Activated naive CD8-positive, alpha-beta T cell treated with anti-CD3 and anti-CD28 coated beads, Interleukin-2, amount 50 U/mL, for 16 hours (primary cell): ENCODE measurements at places on chromosomes 11 and 22.
A peak's percentile ranks its signal among the peaks of the same experiment; 100 is the strongest.

GRCh38 chr11:108593923-108594434 lies 411 bp upstream of the EXPH5 start:
- no peak for DNase-seq

DNA sequence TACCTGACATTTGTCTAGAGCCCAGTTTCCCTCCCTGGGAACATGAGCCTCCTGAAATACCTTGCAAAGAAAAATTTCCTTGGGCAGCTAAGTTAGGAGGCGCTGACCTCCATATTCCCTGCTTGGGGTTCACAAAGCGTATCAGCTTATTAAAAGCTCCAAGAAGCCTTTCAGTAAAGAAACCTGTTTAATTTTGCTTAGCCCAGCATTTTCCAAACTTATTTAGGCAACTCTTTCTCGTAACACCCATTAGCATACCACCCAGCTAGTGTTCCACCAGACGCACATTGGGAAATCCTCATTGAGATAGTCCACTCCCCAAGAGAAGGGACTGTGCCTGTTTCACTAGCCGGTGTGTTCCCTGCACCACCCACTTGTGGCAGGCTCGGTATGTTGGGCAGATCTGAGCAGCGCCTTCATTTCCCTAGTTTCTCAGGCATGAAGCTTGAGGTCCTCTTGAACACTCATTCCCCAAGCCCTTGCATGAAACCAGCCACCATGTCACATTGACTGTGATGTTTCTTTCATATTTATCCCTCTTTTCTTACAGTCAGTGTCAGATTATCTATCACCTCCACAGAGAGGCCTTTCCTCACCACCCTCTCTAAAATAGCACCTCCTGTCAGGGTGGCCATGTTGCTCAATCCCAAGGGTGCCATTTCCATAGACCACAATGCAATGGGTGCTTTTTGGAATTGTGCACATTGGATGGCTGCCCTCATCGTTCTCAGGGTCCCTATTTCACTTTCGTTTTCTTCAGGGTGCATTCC lies 12.5 kb upstream of the ELF5 start:
- DNase-seq: no peak

GRCh38 chr11:61874377-61874809 lies 17.0 kb downstream of the FADS3 start:
- DNase-seq: no peak

GRCh38 chr11:31824879-31825837 lies 14.0 kb upstream of the PAX6 start:
- no peak for DNase-seq

GRCh38 chr11:95835768-95836488 lies 45.6 kb downstream of the CEP57 start:
- no peak for DNase-seq

DNA sequence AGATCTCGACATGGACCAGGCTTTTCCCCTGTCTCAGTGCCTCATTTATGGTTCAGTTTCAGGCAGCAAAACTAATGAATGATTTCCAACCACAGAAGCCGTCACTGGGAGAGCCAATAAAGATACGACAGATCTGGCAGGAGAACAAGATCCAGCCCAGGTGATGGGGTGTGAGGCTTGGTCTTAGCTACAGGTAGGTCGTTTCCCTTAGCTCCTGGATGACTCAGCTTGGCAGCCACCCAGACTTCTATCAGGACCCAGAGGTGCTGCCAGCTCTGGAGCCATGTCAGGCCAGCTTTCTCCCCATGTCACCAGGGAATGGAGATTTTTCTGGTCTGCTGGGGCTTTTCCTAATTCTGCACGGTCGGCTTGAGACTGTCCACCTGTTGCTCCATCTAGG lies 36.3 kb upstream of the APOBEC3A start:
- DNase-seq: no peak

GRCh38 chr11:131327421-131327820 lies 43.0 kb upstream of the NTM start:
- DNase-seq: no peak

GRCh38 chr11:29315275-29315674 lies 701.6 kb downstream of the KCNA4 start:
- DNase-seq: no peak

- DNase-seq: no peak
Observed at GRCh38 chr11:17739945-17740338, 5.4 kb downstream of the KCNC1 start.

GRCh38 chr11:19355601-19356000 lies 114.9 kb upstream of the E2F8 start:
- DNase-seq: no peak

- no peak for DNase-seq
Observed at GRCh38 chr11:118933486-118933885, 7.8 kb upstream of the BCL9L start.

- no peak for DNase-seq
Observed at GRCh38 chr11:113705871-113706655, at the start of gene TMPRSS5. Gene TMPRSS5, minus strand, starts transcription at chr11:113706308. Its CDS starts 84 bp downstream, at chr11:113706224.

DNA sequence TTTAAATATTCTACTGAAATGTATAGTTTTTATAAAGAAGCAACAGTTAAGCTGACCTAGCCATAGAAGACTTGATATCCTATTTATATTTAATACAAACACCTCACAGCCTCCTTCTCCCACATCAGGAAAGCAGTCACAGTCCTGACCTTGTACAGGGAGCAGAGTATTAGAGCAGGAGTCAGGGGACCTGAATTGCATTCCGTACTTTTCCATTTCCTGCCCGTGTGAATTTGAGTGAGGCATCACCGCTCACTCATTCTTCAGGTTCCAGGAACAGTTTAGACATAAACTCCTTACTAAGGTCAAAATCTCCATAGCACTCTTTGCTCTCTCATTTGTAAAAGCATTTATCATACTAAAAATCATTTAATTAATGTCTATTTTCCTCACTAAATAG lies 482.5 kb upstream of the FAT3 start:
- DNase-seq: no peak

DNA sequence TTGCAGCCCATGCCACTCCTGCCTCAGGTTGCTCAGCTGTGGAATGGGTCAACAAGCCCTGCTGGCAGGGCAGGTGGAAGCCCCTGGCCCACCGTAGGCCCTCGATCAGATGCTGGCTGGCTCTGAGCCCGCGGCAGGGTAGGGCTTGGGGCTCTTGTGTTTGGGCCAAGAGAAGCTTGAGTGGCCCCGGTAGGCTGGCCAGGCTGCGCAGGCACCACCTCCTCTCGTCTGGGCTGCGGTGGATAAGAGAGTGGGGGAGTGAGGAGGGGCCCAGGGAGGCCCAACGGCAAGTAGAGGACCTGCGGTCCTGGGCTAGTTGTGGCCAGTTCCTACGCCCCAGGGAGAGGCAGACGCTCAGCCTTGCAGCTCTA lies 115.2 kb downstream of the CEP164 start:
- no peak for DNase-seq

DNA sequence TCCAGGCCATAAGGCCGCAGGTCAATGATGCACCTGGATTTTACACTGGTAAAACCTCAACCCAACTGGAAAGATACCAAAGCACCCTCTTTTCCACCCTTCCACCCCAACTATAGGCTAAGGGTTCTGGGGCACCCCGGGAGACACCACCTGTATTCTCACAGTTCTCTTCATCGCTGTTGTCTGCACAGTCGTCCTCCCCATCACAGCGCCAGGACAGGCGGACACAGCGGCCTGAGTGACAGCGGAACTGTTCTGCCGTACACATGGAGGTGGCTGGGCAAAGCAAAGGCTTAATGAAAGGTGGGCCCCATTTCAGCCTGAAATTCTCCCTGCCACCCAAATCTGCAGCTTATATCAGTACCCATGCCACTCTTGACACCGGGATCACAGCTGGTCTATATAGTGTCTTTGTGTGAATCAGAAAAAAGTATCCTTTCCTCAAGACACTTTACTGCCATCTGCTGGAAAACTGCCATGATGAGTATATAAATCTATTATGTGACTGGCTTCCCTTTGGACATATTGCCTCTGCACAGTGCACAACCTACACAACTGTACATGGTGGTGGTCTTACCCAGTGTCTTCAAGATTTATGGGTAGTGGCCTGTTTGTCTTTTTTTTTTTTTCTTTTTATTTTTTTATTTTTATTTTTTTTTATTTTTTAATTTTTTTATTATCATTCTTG lies 21.5 kb downstream of the LRP4 start:
- no peak for DNase-seq

DNA sequence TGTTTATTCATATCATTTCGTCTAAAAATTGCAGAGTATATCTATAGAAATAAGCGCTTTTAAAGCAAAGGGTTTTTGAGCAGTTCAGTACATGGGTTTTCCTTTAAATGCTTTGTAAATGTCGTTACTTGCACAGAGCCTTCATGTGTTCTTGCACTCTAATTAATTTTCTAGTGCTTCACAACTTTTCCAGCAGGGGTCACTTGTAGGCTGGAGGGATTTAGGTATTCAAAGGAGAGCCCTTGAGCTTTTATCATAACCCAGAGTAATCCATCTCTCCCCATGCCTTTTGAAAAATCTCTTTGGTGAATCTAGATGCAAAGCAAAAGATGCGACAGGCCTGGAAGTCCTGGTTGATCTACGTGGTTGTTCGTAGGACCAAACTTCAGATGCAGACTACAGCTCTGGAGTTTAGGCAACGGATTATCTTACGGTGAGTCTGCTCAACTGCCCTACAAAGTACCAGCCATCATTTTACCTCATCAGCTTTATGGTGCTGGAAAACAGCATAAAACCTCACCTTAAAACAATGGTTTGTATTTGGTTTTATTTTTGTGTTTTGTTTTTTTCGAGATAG lies 60.4 kb downstream of the SFI1 start:
- no peak for DNase-seq

DNA sequence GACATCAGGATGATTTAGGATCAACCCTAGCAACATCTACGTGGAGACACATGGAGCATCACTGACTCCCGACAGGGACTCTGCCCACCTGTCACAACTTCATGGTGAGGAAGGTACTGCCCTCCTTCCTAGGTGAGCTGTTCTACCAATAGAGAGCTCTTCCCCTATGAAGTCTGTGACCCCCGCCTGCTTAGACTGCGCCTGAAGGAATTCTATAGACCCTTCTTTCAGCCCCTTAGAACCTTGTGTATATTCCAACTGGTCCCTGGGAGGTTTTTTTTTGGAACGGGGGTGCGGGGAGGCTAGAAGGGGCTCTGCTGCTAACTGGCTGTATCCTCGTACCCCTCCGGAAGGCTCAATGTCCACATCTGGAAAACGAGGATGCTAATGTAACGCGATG lies 566 bp downstream of the INTS4 start:
- no peak for DNase-seq

- DNase-seq: no peak
Observed at GRCh38 chr11:3732671-3733436, 61.7 kb upstream of the CHRNA10 start.

DNA sequence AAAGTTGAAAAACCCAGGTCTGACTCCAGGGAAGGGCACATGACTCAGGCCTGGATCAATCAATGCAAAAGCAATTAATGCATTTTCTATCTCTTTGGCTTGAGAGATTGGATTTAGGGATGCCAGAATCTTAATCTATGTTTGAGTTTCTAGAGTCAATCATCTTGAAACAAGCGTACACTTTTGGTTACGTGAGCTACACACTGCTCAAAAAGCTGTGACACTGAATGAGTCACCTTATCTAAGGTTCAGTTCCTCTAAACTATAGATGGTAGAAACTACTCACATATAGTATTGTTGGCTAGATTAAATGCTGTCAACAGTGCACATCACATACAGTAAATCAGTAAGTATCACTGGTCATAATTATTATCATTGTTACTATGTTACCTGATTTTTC lies 24.2 kb downstream of the MRE11 start:
- DNase-seq: no peak

DNA sequence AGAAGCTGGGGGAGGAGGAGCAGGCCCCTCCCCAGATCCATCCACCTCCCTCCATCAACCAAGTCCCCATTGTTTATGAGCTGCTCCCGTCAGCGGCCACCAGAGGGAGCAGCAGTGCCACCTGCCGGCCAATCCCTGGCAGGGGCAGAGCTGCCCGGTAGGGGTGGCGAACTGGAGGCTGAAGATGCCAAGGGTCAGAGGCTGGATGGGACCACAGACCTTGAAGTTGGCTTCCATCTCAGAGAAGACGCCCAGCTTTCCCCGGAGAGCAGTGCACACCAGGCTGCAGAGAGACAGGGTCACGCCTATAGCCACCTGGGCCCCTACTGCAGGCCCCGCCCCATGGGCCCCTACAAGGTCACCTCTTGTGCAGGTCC lies 3.6 kb downstream of the FIBP start:
- peak; percentile 57 for DNase-seq

- DNase-seq: no peak
Observed at GRCh38 chr22:36129486-36130388, 30.8 kb downstream of the APOL3 start.

DNA sequence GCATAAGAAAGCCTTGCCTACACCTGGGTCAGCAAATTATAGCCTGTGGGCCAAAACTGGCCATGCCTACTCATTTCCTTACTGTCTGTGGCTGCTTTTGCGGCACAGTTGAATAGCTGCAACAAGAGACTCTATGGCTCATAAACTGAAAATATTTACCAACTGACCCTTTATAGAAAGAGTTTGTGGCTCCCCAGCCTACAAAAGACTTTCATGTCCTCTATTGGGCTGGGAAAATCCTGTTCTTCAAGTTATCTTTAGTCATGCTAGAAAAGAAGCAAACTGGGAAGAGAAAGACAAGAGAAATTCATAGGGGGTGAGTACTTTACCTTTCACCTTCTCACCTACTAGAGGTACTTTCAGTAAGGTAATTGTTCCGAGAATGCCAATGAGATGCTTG lies 175.1 kb downstream of the SWAP70 start:
- DNase-seq: no peak

- DNase-seq: no peak
Observed at GRCh38 chr11:69734841-69735240, 31.0 kb upstream of the FGF19 start.
